AG09319 (cell line): ENCODE measurements at places on chromosomes 7 and 10.

DNA sequence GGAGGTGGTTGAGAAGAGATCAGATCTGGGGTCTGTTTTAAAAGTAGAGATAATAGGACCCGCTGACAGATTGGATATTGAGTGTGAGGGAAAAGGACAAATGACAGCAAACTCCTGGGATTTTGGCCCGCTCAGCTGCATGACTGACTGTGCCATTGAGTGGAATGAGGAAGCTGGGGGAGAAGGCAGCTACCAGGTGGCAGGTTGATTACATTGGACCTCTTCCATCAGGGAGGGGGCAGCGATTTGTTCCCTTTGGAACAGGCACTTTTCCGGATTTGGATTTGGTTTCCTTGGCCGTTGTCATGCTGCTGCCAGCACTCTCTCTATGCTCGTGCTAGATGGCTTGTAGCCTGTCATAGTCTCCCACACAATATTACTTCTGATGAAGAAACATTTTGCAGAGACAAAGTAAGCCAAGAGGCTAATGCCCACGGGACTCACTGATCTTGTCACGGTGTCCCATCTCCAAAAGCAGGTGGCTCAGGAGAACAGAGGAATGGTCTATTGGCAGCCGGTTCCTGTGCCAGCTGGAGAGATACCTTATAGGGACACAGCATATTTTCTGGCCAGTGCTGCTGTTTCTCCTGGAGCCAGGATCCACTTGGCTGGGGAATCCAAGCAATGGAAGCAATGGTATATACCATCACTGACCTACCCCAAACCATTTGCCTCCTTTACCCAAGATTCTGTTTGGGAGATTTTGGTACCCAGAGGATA, 69.1 kb upstream of the WAC start:
- no peak for DNase-seq

GRCh38 chr7:100942045-100942774, 7.1 kb upstream of the MUC3A start:
- DNase-seq = no peak

DNA sequence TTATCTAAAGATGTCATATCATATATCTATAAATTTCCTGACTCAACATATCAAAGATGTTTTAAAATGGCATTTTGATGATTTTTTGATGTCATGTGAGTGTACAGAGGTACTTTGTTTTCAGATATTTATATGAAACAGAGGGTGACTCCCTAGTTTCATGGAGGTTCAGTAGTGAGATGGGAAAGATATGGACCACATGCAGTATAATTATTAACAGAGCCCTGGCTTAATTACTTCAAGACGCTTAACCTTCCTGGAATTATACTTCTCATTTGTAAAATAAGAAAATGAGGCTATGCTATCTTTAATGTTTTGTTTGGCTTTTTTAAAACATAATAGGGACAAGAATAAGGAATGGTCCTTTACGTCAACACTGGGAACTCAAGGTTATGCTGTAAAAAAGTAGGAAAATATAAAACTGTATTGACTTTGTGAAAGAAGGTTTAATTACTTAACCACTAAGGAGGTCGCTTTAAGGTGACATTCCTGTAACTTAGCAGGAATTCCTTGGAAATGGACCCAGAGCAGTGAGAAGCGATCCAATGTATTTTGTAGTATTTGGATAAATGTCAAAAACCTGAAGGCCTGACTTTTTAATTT, 821.0 kb upstream of the IGFBP3 start:
- no peak for DNase-seq

DNA sequence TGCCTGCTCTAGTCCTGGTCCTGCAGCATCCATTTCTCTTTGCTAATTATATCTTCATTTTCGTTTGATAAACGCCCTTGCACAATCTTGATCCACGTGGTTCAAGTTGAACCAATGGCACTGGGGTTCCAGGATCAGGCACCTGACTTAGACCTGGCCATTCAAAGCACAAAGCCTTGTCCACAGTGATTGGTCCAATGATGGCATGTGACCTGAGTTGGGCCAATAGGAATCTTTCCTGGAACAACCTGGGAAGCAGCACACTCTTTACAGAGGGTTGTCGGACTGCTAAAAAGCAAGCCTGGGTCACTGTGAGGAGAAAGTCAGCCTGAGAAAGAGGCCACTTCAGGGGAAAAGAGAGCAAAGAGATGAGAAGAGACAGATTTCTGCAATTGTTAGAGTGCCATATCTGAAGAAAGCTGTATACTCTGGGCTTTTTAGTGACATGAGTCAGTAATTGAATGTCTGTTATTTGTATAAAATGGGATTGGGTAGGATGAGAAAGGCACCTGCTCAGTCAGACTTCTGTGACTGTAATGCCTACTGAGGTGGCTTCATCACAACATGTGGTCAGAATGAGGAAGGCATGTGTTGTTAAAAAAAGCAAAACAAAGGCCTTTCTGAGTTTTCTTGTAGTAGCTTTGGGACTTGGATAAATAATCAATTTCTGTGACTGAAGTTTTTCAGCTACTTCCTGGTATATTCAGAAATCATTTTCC, 4.4 kb upstream of the STEAP4 start:
- no peak for DNase-seq

- DNase-seq = no peak
Observed at GRCh38 chr7:46568420-46569132, 647.5 kb upstream of the IGFBP3 start.
